ENCODE measurements at places on chromosomes 2 and 18. TPM values are rescaled to one million over a fixed set of nuclear protein-coding genes. Genes with fewer than 3 reads are reported as not detected.

- DNase-seq = no peak
Observed at GRCh38 chr2:133849341-133849740, 281.1 kb upstream of the NCKAP5 start.

DNA sequence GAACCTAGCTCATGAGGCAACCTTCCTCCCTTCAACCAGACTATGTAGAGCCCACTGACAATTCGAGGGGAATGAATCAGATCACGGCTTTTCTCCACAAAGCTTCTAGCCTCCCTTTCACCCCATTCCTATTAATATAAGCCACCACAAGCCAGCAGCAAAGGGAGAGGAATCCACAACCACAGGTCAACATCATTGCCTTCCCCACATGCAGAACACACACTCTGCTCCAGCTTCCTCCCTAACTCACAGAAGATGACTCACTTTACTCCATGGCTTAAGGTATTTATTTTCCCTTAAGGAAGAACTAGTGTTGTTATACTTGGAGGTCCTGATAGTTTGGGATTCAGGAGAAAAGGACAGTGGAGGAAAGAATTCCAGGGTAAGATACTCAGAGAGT, 272.2 kb downstream of the C1D start:
- DNase-seq = no peak

- peak; percentile 62 for DNase-seq
Observed at GRCh38 chr2:186590350-186590758, 498 bp downstream of the ITGAV start.

DNA sequence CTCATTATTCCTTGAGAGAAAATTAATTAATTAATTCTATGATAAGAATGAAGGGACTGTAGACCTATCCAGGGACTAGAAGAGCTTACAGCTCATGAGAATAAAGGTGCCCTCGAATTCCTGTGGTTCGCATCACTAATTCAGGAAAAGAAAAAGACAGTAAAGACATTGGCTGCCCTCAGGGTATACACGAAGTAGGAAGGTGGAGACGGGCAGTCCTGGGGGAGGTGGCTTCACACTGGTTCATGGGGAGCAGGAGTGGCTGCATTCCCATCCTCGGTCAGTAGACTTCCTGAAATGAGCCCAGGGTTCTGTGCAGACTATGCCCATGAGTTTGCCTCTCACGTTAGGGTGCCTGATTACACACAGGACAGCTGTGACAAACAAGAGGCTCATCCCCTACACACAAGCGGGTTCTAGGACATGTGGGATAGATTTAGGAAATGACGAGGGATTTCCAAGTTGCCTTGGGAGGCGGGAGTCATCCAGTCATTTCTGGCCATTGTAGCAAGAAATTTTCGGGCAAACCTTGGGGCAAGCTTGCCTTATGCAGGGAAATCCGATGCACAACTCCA, 282.2 kb downstream of the CYP26B1 start:
- no peak for DNase-seq

LRRTM1 gene
- 0.31 TPM for total RNA-seq

CCDC68 gene
- 8.0 TPM for total RNA-seq

ANKRD30B gene
- total RNA-seq = not detected

GBX2 gene
- total RNA-seq = not detected

TET3 gene
- 1.9 TPM for total RNA-seq

STARD7 gene
- 163 TPM for total RNA-seq

Data from right atrium auricular region (tissue), 2 donors.